ENCODE measurements at places on chromosomes 2 and 18.

DNA sequence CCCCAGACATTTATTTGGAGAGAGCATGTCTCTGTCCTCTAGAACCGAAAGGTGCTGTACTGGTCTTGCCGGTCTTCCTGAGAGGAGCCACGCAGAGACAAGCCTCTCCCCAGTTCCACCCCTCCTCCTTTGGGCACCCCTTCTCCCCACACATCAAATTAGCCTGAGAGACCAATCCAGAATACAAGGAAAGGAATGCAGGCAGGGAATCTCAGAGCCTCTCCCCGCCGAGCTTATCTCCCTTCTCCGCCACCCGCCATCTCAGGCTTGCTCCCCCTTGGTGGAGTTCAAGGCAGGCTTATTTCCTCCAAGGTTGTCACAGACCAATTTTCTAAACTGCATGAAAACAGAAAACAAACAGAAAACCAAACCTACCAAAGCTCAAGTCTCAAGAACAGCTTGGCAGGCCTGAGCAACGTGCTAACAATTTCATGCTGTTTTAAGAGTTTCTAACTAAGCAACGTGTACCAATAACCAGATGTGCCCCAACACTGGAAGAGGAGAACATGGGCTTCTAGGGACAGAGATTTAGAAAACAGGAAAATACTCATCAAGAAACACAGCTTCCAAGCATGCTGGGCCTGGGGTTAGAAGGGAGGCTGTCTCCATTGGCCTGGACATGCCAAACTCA is 124.5 kb upstream of the PKDCC start:
- DNase-seq: no peak

- no peak for DNase-seq
Observed at GRCh38 chr2:231531883-231532755, 1.9 kb upstream of the NMUR1 start.

DNA sequence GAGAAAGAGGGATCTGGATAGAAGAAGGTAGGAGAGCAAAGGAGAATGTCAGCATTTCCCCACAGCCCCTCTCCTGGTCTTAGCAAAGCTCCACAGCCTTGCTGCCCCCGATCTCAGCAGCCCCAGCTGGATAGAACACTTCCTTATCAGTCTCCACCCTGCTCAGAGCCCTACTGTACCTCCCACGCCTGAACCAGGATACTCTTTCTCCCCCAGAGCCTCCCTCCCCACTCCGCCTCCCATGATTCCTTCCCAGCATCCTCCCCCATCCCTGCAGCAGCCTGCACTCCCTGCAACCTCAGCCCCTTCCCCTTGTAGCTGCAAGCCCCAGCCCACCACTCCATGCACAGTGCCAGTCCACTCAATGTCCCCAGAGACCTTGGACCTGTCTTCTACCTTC is 25.8 kb downstream of the PLB1 start:
- no peak for DNase-seq

DNA sequence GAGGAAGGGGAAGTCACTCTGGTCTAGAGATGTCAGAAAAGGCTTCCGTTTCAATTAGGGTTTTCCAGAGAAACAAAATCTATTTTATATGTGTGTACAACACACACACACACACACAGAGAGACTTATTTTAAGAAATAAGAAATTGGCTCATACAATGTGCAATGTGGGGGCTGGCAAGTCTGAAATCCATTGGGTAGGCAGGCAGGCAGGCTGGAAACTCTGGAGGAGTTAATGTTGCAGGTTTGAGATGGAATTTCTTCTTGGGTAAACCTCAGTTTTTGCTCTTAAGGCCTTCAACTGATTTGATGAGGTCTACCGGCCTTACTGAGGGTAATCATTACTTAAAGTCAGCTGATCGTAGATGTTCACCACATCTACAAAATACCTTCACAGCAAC is 62.6 kb downstream of the MDH1 start:
- no peak for DNase-seq

GRCh38 chr2:220120041-220120440 is 492.6 kb downstream of the SLC4A3 start:
- DNase-seq: no peak

- DNase-seq: no peak
Observed at GRCh38 chr2:136233298-136233697, 115.3 kb upstream of the CXCR4 start.

GRCh38 chr2:241982706-241983570 is 113.4 kb downstream of the RTP5 start:
- no peak for DNase-seq

- DNase-seq: no peak
Observed at GRCh38 chr2:75932996-75933395, 222.3 kb upstream of the GCFC2 start.

DNA sequence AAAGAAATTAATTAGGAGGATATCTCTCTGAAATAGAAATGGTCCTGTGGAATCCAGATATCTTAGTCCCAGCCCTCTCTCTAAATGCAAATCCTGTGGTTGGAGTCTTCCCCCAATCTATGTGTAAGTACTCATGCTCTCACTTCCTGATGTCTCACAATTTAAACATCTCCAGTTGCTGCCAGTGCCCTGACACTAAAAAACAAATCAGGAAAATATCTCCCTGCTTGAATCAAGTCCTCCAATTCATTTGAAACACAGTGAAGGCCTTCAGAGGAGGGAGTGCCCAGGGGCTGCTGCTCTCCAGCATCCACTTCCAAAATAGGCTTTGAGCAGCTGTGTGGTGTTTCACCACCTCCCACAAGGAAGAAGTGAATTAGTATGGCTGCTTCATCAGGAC is 413.8 kb downstream of the RAD51AP2 start:
- no peak for DNase-seq

DNA sequence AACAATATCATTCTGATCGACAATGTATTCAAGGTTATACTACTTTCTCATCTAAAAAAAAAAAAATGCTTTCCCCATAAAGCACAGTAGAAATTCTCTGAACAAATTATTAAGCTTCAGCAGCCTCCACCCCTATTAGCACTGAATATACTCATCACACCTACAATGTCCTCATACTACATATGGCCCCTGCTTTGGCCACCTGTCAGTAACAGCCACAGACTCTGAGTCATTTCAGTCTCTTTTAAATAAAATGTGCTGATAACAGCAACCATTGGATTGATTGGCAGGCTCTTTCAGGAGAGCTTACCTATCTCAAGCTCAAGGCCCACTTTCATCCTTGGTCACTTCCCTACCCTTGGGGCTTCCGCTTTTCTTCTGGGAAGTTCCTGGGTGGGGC is 236.7 kb downstream of the TMX3 start:
- DNase-seq: no peak

GRCh38 chr18:57959278-57959677 is 84.7 kb upstream of the NEDD4L start:
- peak; percentile 49 for DNase-seq

DNA sequence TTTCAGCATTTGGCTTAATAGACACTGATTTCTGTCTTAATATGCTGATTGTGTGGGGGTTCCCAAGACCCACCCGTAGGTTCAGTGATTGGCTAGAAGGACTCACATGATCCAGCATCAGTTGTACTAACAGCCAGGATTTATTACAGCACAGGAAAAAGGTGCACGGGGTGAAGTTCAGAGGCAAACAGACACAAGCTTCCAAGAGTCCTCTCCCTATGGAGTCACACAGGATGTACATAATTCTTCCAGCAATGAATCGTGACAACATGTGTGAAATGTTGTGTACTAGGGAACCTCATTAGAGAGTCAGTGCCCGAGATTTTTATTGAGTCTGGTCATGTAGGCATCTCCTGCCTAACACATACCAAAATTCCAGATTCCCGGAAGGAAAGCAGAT is 52.8 kb downstream of the GALNT1 start:
- DNase-seq: no peak

- DNase-seq: no peak
Observed at GRCh38 chr2:162065767-162066166, 8.2 kb downstream of the DPP4 start.

DNA sequence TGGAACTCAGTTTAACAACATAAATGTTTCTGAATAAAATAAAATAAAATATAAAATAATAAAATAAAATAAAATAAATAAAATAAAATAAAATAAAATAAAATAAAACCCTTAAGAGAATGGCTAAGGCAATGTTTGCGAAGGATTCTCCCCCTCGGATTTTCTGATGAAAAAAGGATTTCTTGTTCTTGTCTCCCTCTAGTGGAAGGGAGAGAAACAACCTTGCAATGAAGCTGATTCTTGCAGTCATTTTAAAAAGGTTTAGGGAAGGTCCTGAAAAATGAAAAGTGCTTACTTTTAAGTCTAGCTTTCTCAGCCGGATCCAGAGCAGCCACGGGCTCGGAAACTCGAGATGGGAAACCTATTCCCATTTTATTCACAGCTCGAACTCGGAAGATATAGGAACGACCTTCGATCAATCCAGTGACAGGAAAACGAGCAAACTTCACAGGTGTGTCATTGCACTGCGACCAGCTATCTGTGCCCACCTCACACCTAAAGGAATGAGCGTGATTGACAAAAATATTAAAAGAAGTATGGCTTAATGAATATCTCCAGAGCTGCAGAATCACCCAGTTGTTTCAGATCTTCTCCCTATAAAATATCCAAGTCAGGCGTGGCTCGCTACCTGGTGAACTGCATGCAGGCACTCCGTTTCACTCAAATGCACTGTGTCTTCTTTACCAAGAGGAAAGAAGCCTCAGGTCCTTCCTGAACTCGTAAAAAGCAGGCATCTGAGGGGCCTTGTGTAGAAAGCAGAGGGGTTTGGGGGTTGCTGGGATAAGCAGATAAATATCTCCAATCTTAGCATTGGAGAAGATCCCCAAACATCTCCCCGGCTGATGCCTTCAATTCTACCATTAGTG is 68.1 kb downstream of the MYOM1 start:
- DNase-seq: peak; percentile 23

GRCh38 chr2:65393743-65394422 is 38.5 kb downstream of the SPRED2 start:
- DNase-seq: no peak

DNA sequence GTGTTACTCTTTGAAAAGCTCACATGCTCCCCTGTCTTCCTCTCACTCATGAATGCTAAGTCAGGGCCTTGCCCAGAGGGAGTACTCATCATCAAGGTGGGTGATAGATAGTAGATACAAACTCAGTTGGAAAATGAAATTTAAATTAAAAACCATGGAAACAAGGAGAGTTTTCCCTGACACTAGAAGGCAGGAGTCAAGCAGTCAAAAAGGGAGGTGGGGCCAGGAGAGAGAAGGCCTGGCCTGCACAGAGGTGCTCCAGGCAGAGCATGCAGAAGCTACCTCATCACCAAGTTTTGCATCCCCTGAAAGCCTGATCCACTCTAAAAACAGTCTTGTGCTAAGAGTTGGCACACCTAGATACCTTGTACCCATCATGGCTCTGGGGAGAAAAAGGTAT is 143.7 kb downstream of the MYO5B start:
- DNase-seq: peak; percentile 6

- no peak for DNase-seq
Observed at GRCh38 chr2:221285148-221285547, 287.0 kb downstream of the EPHA4 start.

GRCh38 chr2:147214914-147215313 is 629.9 kb upstream of the ACVR2A start:
- no peak for DNase-seq

- DNase-seq: no peak
Observed at GRCh38 chr2:33051586-33052360, 105.0 kb downstream of the LTBP1 start.

GRCh38 chr18:62198259-62198658 is 11.2 kb downstream of the RELCH start:
- no peak for DNase-seq
